ENCODE measurements at places on chromosomes 4 and X.

GRCh38 chrX:112571388-112571787 is 108.3 kb downstream of the LHFPL1 start:
- no peak for DNase-seq

GRCh38 chrX:34810916-34811315 is 131.7 kb upstream of the FAM47B start:
- DNase-seq = no peak

DNA sequence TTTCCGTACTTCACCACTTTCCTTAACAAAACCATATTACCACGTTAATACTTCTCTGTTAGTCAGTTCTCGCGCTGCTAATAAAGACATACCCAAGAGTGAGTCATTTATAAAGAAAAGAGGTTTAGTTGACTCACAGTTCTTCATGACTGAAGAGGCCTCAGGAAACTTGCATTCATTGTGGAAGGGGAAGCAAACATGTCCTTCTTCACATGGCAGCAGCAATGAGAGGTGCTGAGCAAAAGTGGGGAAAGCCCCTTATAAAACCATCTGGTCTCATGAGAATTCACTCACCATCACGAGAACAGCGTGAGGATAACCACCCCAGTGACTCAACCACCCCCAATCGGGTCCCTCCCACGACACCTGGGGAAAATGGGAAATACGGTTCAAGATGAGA is 289.8 kb upstream of the CLNK start:
- no peak for DNase-seq

- DNase-seq = no peak
Observed at GRCh38 chr4:163180090-163180489, 13.4 kb upstream of the NAF1 start.

DNA sequence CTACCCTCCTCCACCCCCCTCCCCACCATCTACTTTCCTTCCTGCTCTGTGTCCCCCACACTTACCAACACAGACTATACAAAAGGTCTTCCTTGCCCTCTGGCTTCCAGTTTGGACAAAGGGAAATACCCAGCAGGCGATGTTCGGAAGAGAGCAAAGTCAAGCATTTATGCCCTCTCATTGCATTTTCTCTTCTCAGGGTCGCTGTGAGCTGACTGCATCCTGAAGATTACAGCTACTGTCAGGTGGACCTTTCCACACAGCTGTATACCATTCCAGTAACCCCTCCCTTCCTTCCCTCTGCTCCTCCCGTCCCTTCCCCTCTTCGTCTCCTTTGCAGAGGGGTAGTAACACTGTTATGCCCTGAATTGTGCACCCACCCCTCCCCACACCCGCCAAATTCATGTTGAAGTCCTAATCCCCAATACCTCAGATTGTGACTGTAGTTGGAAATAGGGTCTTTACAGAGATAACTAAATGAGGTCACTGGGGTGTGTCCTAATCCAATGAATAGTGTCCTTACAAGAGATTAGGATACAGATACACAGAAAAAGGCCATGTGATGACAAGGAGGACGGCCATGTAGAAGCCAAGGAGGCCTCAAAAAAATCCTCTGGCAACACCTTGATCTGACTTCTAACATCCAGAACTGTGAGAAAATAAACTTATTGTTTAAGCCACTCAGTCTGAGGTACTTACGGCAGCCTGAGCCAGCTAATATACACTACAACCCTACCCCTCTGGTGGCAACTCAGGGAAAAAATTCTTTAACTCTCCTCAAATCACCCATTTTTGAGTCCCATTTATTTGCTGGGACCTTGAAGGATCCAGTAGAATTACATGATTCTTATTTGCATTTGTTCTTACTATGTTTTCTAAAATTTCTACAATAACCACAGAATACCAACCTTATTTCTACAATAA is 11.7 kb downstream of the MORF4L2 start:
- no peak for DNase-seq

- DNase-seq = no peak
Observed at GRCh38 chr4:82741188-82741587, 57.4 kb downstream of the SCD5 start.

- no peak for DNase-seq
Observed at GRCh38 chr4:654503-654845, 19.6 kb downstream of the ATP5ME start.

DNA sequence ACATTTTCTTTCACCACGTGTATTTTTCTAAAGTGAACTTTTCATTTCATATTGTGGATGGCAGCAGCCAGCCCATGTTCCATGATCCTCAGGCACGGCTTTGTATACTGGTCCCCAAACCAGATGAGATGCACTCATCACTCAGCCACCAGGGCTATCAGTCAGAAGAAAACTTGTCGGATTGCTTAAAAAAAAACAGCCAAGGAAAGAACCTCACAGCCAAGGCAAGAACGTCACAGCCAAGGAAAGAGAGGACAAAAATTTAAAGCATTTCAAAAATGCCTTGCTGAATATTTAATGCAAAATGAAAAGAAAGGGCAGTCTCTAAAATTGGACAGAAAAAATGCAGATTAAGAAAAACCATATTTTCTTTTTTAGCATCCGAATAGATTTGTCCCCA is 333.3 kb downstream of the PDGFC start:
- DNase-seq = no peak
